ENCODE measurements at places on chromosomes 2 and 18. TPM values are rescaled to one million over a fixed set of nuclear protein-coding genes. Genes with fewer than 3 reads are reported as not detected.
A peak's percentile ranks its signal among the peaks of the same experiment; 100 is the strongest.

GRCh38 chr2:10190737-10191532 lies 68.4 kb downstream of the RRM2 start:
- DNase-seq, result no peak

DNA sequence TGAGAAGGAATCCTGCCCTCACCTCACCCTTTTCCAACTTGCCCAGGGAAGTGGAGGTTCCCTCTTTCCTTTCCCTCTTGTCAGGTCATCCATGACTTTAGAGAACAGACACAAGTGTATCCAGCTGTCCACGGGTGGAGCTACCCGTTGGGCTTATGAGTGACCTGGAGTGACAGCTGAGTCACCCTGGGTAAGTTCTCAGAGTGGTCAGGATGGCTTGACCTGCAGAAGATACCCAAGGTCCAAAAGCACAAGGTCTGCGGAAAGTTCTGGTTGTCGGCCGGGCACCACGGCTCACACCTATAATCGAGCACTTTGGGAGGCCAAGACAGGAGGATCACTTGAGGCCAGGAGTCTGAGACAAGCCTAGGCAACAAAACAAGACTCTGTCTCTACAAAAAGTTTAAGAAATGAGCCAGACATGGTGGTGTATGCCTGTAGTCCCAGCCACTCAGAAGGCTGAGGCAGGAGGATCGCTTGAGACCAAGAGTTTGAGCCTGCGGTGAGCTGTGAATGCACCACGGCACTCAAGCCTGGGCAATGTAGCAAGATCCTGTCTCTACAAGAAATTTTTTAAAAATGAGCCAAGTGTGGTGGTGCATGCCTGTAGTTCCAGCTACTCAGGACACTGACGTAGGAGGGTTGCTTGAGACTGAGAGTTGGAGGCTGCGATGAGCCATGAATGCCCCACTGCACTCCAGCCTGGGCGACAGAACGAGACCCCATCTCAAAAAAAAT lies 14.0 kb upstream of the CNDP1 start:
- no peak for DNase-seq

GREB1L gene
- total RNA-seq, result 25.0 TPM

UGT1A1 gene
- total RNA-seq, result not detected

- no peak for DNase-seq
These were observed 62.7 kb downstream of the ZCCHC2 start for GRCh38 chr18:62585274-62586150.

DNA sequence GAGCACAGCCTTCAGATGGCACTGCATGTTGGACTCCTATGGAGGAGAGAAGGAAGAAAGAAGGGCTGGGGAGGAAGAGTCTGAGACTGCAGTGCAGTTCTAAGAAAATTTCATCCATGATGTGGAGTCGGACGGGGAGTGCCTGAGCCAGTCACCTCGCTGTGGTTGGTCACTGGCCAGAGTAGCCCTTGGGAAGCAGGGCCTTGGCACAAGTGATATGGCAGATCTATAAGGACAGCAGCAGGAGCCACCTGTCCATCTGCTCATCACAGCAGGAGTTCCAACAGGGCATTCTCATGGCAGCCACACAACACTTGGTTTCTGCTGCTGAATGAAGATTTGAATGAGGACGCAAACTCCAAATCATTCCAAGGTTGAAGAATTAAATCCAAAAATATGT lies 314.8 kb downstream of the CYP26B1 start:
- no peak for DNase-seq

ITGB1BP1 gene
- 33.2 TPM for total RNA-seq

- peak; percentile 23 for DNase-seq
These were observed 24.7 kb downstream of the RAPH1 start for GRCh38 chr2:203510256-203510940.

MAP3K19 gene
- not detected for total RNA-seq

GRCh38 chr18:3867864-3868311 lies 417.9 kb downstream of the TGIF1 start:
- DNase-seq, result peak; percentile 13

GRCh38 chr2:205815673-205816072 lies 133.4 kb downstream of the NRP2 start:
- DNase-seq, result no peak

DNA sequence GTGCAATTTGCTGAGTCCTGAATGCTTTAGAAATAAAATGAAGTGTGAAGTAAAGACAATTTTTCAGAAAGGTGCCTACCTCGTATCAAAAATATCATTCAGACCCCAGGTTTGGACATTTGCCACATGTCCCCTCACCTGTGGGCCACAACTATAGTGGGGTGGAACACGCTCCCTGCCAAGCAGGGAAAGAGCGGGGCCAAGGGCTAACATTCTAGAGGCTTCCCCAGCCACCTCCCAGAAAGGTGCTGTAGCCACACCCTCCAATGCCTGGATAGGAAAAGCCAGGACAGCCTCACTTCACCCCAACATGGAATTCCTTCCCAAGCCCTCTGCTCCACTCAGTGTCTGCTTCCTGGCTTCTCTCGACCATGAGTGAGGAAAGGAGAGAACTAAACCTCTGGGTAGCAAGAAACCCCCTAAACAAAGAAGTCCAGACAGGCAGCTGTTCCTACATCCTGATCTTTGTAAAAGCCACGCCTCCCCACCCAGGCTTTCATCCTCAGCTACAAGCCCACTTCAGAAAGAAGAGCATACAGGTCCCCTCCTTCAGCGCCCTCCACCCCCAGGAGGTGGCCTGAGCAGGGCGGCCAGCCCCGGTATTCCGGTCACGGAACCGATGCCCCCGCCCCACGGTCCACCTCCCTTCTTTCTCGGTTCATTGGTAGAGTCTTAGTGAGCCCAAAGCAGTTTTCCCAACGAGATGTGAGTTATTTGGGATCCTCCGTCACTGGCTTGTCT lies 2.1 kb downstream of the COL6A3 start:
- peak; percentile 78 for DNase-seq

DNA sequence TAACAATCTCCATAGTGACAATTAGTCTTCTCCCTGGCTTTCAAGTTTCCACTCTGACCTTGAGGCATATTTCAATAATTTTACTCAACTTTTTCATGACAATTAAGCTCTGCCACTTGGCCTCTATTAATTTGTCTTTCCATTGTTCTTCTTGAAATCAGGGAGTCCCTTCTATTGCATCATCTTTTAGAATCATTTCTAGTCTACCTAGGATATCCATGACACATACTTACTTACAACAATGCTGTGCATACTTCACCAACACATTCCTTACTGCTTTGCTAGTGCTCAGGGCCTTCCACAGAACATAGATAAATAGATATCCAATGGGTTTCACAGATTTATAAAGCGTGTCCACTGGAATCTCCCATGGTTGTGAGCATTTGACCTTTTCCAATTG lies 331.5 kb upstream of the LRP1B start:
- DNase-seq, result no peak

GRCh38 chr2:130389783-130390182 lies 33.9 kb downstream of the PTPN18 start:
- DNase-seq, result no peak

DNA sequence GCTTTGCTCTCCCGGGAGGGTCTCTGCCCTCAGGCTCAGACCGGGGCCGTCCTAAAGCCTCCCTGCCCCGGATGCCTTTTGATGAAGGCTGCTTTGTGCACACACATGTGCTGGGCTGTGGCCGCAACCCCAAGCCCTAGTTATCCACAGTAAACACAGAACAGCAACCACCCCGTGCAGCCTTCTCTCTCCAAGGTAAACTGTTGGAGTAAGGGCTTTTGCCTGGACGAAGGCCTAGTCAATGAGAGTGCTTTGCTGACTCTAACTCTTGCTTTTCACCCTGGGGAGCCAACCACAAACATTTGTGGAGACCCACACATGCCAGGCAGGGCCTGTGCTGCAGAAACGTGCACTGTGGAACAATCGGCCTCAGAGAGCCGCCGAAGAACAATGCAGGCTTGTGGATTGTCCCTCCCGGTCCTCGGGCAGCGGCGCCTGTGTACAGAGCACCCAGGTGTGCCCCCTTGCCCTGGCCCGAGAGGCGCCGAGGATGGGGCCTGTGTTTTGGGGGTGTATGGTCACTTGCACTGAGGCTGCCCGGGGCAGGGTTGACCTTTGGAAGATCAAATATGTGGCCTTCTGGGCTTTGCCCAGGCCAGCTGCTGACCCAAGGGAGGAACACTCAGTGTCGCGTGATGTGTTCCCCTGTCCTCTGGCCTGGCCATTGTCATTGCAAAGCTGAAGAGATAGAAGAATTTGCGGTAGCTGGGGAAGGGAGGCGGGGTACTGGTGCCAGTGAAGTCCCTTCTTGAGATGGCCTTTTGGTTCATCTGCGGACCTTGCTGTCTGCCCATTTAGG lies 37.0 kb downstream of the CTIF start:
- DNase-seq, result no peak

DNA sequence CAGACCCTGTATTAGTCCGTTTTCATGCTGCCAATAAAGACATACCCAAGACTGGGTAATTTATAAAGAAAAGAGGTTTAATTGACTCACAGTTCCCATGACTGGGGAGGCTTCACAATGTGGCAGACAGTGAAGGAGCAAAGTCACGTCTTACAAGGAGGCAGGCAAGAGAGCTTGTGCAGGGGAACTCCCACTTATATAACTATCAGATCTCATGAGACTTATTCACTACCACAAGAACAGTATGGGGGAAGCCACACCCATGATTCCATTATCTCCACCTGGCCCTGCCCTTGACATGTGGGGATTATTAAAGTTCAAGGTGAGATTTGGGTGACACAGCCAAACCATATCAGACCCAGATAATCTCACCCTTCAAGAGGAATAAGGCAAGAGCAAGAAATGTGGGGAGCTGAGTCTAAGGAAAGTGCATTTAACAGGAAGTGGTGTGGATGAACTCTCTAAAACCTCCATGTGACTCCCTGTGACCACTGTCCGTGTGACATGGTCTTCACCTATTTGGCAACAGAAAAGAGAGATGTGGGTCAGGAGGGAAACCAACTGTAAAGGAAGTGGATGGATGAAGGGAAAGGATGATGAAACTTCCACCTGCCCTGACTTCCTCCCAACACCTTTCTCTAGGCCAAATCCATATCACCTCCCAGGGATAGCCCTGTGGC lies 110.6 kb downstream of the ATL2 start:
- DNase-seq, result no peak

GRCh38 chr2:14944562-14945346 lies 312.2 kb downstream of the LRATD1 start:
- DNase-seq, result peak; percentile 6

- DNase-seq, result no peak
These were observed 40.1 kb upstream of the NDUFV2 start for GRCh38 chr18:9062418-9062751.

DNA sequence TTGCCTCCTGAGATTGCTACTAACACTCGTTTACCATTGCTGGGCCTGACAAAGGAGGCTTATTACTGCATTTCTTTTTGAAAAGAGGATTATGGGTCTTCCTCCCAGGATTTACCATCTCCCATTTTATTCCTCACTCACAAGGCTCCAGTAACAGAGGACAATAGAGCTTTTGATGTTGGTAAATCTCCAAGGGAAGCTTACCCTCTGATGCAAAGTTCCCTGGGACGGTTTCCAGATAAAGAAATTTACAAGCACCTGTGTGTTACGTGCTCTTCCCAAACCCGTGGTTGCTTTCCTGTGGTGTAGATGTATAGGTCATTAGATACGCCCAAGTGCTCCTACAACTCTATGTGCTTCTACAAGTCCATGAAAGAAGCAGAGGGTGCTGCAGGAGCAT lies 17.1 kb downstream of the VSNL1 start:
- DNase-seq, result no peak

GRCh38 chr2:158994920-158995676 lies 26.7 kb downstream of the TANC1 start:
- peak; percentile 96 for DNase-seq

- DNase-seq, result no peak
These were observed 86.6 kb downstream of the LRP1B start for GRCh38 chr2:142044197-142044596.

GRCh38 chr2:133484106-133484505 lies 84.2 kb downstream of the NCKAP5 start:
- DNase-seq, result peak; percentile 54

GRCh38 chr2:68274022-68274421 lies 21.7 kb upstream of the PPP3R1 start:
- no peak for DNase-seq

- no peak for DNase-seq
These were observed 19.9 kb upstream of the RAB31 start for GRCh38 chr18:9688036-9688741.

DNA sequence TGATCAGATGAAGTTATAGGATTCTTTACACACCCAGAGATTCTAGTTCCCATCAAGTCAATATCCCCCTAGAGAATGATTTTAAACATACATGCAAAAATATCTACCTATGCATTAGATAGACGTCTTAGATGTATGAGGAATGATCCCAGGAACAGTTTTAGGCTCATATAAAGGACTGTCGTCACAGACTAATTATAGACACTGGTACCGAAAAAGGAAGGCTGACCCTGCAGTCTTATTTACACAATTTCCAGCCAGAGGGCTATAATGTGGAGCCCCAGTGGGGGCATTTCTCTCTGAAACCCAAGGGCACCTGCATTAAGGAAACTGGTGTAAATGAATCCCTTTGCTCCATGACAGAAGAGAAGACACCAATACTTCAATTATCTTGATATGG lies 170.4 kb downstream of the ZNF521 start:
- DNase-seq, result no peak

NT5C1B gene
- not detected for total RNA-seq

Measured in fibroblast of villous mesenchyme (primary cell).